ENCODE measurements at places on chromosomes 7 and 10.

GRCh38 chr10:45513551-45513950 lies 139.5 kb downstream of the ALOX5 start:
- DNase-seq = no peak

DNA sequence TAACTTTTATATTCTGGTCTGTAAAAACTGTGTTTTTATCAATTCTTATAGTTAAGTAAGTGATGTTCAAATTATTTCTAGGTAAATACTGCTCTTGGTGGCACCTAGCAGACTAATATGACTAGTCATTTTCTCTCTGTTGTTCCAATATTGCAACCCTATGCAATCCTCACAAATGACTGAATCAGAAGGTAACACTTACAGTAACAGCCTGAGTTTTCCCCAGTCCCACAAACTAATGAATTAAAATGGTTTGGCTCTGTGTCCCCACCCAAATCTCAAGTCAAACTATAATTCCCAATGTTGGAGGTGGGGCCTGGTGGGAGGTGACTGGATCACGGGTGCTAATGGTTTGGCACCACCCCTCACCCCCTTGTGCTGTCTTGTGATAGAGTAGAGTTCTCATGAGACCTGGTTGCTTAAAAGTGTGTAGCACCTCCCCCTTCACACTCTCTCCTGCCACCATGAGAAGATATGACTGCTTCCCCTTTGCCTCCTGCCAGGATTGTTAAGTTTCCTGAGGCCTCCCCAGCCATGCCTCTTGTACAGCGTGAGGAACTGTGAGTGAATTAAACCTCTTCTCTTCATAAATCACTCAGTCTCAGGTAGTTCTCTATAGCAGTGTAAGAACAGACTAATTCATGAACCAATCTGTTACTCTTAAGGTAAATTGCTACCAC lies 43.5 kb downstream of the MTPN start:
- DNase-seq = no peak

DNA sequence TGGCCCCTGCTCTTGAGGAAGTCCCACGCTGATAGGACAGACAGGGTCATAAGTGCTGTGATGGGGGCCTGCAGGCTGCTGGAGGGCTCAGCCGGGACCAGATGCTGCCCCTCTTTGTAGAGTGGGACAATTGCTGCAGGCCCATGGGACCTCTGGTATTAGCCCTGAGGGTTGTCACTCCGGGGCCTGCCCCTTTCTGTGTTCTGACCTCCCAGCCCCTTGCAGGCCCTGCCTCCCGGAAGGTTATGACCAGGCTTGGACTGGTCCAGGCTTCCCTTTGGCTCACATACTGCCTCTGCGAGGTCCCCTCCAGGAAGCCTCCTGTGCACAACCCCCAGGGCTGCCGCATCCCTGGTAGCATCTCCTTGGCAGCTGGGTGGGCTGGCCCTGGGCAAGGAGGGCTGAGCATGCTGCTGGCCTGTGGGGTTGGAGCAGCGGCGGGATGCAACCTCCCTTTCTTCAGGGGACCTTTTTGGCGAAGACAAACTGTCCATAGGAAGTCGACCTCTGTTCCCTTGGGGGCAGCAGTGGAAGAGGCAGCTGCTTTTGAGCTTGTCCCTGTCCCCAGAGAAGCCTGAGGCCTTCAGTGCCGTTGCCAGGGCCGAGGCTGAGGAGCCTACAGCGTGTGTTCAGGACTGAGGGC lies 8.8 kb downstream of the LIMK1 start:
- no peak for DNase-seq

- peak; percentile 21 for DNase-seq
These were observed 11.5 kb upstream of the NFKB2 start for GRCh38 chr10:102384053-102384452.

- DNase-seq = peak; percentile 38
These were observed 30.2 kb downstream of the ASNS start for GRCh38 chr7:97842006-97842405.

DNA sequence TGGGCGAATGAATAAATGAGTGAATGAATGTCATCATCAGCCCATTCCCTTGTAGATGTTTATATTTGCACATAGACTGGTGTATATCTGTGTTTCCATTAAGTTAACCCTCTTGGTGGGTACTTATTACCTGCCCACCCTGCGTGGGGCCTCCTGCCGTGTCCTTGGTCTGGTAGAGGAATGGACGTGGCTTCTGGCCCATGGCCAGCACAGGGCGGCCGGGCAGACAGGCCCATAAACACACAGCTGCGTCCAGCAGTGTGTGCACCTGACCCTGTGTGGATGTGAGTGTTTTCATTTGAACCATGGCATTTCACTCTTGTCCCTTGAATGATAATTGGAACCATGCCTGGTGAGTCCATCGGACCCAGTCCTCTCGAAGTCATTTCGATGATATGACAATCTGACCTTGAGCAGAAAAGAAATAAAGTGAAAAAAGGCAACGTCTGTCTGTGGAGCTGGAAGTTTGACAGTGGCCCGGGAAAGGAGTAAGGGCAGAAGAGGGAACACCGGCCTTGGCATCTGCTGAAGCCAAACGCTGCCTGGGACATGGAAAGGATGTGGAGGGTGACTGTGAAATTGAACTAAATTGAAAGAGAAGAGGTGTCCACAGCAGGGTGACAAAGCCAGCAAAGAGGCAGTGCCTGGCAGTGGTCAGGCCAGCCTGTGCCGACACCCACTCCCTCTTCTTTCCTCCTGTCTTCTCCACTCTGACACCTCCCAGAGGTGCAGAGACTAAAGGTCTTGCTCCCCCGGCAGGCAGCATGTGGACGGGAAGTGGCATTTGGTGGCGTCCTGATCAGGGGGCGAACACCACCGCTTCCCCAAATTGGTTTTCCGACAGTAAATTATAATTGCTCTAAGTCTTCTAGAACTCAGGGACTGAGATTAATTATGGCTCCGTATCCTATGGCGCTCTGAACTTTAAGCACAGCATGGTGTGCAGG lies 199.0 kb upstream of the ZMIZ1 start:
- DNase-seq = no peak

DNA sequence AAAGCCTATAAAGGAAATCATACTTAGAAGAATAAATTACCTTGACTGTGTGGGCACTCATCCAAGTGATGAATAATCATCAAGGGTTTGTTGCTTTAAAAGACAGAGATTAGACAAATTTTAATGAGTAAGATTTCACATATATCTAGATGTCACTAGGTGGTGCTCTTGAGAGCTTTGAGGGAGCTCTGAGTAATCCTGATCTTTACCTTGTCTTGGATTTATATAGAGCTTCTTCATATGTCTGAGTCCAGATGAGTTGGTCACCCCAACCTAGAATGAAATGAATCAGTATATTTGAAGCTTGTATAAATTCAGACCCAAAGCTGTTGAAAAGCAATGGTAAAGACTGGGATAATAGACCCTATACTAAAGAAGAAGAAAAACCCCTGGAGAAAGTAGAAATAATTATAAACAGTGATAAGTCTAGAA lies 3.7 kb downstream of the AGR2 start:
- peak; percentile 91 for DNase-seq

GRCh38 chr7:142498364-142498763 lies 240.5 kb upstream of the PRSS58 start:
- no peak for DNase-seq

DNA sequence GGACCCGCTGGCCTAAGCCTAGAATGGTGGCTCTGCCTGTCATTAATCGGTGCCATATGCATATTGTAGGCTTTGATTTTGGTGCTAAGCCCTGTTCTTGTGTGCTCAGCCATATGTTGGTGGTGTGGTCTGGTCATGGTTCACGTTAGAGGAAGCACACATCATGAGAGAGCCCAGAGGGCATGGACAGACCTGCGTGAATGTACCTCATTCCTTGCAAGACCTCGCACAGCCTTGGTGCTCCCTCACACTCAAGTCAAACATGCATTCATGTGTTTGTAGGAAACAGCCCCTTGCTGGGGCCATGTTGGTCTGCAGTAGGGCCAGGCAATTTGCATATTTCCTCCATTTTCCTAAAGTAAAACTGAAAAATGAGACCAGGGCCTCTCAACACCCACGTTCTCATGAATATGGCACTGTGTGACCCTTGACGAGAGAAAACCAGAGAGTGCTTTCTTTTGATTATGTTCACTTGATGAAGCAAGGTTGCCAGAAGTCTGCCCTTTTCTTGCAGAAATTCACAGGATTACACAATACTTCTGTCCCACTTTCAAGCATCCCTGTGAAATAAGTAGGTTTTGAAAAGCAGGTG lies 268.7 kb downstream of the CELF2 start:
- DNase-seq = no peak

DNA sequence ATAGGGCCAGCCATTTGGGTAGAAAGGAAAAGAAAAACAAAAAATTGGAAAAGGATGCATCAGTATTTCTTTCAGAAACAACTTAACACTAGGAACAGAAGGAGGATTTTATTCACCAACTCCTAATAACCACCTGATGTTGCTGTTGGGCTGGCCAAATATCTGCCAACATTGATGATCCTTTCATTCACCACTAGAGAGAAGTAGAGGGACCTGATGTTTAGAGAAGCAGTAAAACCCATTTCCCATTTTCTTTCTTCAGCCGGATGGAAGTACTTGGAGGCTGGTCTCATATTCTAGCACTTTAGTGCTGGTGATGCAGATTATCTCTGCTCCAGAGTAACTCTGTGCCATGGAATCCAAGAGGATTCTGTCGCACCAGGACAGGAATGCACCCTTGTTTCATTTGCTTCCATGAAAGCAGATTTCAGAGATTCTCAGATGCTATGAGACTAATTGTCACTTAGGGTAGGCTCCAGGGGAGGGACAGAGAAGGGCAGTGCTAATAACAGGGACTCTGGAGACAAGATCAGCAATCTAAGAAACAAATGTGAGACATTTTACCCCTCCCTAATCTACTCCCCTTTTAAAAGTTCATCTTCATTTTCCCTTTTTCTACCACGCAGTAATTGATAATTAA lies 3.1 kb downstream of the KLLN start:
- DNase-seq = peak; percentile 79

GRCh38 chr7:55069271-55069792 lies 50.5 kb downstream of the EGFR start:
- DNase-seq = no peak

GRCh38 chr10:74244097-74244685 lies 93.2 kb downstream of the ADK start:
- DNase-seq = peak; percentile 70

DNA sequence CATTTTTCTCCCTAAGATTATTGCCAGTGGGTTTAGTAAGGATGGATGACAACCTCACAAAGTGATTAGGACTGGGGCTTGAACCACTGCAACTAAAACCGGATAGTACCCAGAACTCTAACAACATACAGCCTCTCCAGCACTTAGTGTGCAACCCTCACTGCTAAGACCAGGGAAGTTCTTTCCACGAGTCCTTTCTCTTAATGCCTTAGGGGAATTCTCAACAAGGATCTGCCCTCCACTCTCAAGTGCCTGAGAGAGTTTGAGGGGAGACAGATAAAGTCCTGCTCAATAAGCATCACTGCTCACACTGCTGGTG lies 104.6 kb downstream of the NRP1 start:
- no peak for DNase-seq

DNA sequence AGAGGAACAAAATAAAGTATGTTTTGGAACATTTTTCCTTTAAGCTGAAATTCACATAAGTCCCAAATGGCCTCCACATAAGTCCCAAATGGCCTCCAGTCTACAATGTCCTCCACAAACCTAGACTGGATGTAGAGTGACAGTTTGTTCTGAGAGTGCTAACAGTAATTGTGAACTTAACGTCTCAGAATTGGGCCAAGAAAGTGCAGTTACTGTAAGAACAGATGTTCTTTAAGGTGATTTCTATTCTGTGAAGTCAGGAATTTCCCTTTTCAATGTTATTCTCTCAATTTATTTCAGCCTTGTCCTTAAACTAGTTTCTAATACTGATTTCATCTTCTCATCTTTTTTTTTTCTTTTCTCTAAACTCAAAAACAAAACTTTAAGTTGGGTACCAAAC lies 188.7 kb upstream of the SEMA3E start:
- DNase-seq = no peak

DNA sequence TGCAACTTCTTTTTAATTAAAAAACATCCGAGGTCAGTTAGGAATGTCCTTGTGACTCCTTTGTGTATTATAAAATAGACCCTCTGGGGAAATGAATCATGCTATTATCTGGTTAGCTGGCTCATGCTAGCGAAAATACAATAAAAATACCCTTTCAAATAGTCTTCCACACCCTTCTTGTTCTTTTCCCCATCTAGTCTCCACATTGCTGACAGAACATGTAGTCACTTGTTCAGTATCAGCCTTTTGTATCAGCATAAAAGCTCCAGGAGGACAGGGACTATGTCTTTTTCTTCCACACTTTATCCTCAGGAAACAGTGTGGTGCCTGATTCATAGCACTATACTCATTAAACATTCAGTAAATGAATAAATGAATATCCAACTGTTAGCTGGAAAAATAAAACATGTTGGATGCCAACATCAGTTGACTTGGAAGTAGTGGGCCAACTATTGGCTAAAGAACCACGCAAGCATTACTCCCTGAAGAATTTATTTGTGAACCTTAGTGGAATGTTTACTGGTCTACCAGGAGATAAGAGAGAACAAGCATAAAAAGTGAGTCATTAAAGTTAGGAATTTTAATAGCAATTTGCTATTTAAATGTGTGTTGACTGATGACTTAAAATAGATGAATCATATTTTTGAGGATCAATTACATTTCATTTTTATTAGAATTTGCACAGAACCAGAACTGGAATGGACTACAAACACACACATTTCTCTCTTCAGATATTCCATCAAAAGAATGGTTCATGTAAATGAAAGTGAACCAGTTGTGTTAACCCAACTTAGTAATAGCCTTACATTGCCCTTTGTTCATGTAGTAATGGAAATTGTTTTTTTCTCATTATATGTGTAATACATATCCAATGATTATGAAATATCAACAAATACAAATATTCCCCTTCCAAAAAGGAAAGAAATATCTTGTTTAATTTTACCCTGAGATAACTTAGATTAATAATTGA lies 129.6 kb downstream of the DKK1 start:
- peak; percentile 88 for DNase-seq

DNA sequence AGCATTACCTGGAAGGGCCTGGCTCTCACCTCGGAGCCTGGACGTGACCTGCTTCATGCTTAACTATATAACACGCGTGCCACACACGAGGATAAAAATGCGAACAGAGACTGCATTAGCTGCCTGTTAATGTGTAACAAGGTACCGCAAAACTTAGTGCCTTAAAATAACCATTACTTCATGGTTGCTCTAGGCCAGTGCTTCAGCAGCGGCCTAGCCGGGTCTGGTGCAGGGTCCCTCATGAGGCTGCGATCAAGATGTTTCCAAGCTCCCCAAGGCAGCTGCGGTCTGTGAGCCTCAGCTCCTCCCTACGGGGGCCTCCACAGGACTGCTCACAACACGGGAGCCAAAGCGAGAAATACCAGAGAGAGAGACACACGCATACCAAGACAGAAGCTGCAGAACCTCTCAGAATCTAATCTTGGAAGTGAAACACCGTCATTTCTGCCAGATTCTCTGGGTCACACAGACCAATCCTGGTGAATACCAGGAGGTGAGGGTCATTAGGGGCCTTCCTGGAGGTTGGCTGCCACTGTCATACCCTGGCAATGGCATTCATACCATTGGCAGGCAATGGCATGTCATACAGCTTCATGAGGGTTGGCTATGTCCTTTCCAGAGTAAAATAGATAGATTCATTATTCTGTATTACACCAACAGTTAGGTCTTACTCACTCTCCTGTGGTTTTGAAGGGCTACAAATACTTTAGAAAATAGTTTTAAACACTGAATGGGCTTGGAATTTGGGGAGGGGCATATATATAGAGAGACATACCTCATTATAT lies 94.5 kb downstream of the HIPK2 start:
- DNase-seq = peak; percentile 52

GRCh38 chr10:132835848-132836233 lies 49.9 kb upstream of the NKX6-2 start:
- DNase-seq = no peak

- DNase-seq = no peak
These were observed 1160.6 kb downstream of the GATA3 start for GRCh38 chr10:9215121-9215520.
